ENCODE measurements at places on chromosomes 5 and 9.

DNA sequence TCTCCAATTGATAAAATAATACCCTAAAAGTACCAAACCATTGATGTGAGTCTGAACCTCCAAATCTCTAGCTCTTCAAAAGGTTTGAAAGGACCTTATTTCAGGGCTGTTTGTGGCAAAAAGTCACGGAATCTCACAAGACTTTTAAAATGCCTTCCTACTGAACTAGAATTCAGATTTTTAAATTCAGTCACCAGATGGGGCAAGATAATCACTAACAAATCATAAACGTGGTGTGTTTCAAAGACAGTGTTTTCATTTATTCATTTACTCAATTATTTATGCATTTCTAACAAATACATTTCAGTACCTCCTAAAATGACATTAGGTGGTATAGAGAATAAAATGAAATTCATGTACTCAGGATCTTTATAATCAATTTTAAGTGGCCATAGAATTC is 68.2 kb upstream of the SMC2 start:
- no peak for DNase-seq

- DNase-seq = no peak
These were observed 92.9 kb downstream of the ANGPTL2 start for GRCh38 chr9:127029548-127029947.

DNA sequence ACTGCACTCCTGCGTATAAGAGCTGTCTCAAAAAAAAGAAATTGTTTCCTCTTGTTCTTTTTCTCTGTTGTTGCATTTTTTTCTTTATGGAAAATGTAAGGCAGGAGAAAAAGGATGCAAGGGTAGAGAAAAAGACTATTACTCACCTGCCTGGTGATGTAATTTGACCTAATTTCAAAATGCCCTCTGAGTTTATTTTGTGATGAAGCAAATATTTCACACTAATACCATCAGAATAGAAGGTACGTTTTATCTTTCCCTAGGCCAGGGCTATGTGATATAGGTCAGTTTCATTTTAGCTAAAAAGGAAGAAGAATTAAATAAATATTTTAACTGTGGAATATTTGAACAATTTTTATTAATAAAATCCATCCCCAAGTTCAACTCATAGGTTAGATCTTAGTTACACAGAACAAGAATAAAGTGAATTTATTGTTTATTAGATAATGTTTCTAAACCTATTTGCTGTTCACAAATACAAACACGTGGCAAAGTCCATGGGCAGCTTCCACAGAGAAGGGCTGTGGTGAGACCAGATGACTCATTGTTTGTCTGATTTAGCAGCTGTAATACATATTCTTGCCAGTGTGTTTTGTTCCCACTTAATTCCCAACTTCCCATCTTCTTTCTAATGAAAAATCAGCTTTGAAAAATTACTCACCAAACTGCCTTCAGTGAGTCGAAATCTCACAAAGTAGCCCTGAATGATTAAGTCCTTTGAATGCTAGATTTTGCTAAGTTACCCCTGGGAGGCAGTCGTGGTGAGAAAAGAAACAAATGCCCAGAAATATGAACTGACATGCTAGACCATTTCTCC is 52.8 kb upstream of the CCDC112 start:
- peak; percentile 77 for DNase-seq

DNA sequence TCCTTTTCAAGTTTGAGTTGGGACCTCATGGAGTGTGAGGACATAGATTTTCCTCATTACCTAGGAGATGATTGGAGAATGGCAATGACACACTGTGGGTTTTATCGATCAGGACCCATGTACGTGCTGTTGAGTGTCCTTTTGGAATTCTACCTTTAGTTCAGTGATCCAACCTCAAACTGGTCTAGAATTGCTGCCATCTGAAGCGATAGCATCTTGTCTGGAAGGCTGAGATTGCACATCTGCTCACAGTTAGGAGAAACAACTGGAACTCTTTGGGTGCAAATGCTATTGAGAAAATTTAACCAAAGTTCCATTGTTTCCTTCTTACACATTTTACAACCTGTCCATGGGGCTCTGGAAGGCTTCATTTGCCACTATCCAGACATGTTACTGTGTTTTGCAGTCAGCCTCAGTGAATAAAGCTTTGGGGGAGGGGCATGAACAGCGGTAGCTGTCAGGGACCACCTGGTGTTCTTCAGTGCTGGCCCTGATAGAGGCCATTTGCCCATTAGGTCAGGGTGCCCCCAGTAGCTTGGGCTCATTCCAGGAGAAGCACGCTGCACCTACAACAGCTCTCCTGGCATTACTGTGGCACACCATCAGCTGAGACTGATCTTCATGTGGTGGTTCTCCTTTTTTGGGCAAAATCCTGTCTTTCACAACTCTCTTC is 123.1 kb downstream of the PDE8B start:
- DNase-seq = no peak

- DNase-seq = no peak
These were observed 960 bp upstream of the CTNND2 start for GRCh38 chr5:11905206-11905605.

GRCh38 chr5:146052780-146053179 is 52.6 kb downstream of the PLAC8L1 start:
- DNase-seq = no peak

GRCh38 chr9:100217536-100217935 is 118.5 kb downstream of the INVS start:
- DNase-seq = no peak

GRCh38 chr9:20524776-20525175 is 97.5 kb downstream of the MLLT3 start:
- no peak for DNase-seq

GRCh38 chr9:107569174-107569573 is 79.6 kb upstream of the KLF4 start:
- DNase-seq = no peak

GRCh38 chr5:68424799-68425537 is 209.4 kb downstream of the PIK3R1 start:
- no peak for DNase-seq

GRCh38 chr9:83403527-83404238 is 134.5 kb downstream of the FRMD3 start:
- DNase-seq = no peak

DNA sequence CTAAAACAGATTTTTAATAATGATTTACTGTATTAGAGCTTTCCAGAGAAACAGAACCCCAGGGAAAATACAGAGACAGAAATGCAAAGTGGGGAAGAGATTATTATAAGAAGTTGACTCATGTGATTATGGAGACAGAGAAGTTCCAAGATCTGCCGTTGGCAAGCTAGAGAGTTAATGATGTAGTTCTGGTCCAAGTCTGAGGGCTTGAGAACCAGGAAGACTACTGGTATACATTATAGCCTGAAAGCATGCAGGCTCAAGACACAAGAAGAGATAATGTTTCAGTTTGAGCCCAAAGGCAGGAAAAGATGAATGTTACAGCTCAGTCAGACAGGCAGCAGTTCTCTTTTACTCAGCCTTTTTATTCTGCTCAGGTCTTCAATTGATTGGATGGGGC is 98.8 kb upstream of the NFIL3 start:
- no peak for DNase-seq

DNA sequence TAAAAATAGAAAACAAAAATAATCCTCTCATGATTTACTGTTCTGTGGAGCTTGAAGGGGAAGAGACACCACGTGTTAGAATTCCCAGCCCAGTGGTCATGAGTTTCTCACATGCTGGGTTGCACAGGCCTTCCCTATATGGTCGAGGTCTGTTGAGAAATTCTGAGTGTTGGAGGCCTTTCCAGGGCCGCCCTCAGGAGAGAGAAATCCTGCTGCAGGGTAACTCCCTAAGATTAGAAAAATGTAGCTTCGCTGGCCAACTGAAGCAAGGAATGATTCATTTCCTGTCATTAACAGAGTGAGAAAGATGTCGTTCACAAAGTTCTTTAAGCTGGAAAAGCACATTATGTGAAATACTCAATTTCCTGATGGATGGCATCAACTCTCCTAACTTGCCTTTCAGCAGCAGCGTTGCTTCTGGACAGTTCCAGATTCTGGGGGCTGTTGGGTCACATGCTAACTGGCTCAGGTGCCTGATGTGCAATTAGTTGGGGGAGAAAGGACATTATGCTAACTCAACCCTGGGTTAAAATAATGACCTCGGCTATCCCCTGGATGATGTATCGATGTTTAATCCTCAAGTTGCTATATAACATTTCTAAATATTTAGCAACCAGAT is 104.8 kb upstream of the CD180 start:
- peak; percentile 78 for DNase-seq

GRCh38 chr5:139742173-139742903 is 53.3 kb upstream of the PSD2 start:
- DNase-seq = no peak

DNA sequence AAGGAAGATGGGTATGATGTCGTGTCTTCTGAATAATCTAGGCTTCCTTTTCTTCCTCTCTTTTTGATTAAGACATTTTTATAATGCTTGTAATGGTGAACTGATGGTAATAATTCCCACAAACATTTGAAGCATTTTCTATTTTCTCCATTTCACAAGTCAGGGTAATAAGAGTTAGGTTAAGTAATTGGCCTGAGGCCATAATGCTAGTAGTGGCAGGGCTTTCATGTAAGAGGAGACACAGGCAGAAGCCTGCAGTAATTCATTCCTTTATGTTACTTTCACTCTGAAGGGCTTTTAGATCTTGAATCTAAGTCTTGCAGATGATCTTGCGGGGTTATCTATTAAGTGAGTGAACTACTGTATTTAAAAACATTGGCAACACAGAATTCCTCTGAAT is 374.9 kb downstream of the MAT2B start:
- DNase-seq = no peak

- DNase-seq = peak; percentile 72
These were observed 64.2 kb downstream of the FGF18 start for GRCh38 chr5:171483551-171484135.

DNA sequence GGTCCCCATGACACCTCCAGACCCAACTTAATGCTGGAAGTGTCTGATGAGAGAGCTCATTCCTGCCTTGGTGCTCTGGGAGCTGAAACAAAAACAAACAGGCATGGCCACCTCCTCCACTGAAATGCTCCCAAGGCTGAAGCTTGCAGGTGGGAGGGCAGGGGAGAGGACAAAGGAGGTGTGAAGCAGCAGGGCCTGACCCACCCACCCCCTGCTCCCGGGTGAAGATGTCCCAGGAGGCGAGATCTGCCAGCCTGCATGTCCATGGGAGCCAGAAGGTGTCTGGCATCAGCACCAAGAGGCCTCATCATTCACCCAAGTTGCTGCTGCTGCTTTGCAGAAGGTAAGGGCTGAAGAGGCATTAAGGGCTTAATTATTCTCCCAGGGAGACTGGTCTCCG is 4.2 kb upstream of the CCIN start:
- DNase-seq = no peak

DNA sequence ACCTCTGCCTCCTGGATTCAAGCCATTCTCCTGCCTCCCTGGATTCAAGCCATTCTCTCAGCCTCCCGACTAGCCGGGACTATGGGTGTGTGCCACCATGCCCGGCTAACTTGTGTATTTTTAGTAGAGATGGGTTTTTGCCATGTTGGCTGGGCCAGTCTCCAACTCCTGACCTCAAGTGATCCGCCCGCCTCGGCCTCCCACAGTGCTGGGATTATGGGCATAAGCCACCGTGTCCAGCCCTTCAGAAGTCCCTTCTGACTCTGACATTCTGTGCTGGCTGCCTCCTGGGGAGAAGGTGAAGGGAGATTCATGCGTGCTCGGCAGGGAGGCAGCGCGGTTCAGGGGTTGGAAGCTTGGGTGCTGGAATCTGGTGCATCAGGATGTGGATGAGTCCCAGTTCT is 28.8 kb downstream of the PRRX2 start:
- no peak for DNase-seq

- no peak for DNase-seq
These were observed 21.3 kb downstream of the PCA3 start for GRCh38 chr9:76785501-76785900.

DNA sequence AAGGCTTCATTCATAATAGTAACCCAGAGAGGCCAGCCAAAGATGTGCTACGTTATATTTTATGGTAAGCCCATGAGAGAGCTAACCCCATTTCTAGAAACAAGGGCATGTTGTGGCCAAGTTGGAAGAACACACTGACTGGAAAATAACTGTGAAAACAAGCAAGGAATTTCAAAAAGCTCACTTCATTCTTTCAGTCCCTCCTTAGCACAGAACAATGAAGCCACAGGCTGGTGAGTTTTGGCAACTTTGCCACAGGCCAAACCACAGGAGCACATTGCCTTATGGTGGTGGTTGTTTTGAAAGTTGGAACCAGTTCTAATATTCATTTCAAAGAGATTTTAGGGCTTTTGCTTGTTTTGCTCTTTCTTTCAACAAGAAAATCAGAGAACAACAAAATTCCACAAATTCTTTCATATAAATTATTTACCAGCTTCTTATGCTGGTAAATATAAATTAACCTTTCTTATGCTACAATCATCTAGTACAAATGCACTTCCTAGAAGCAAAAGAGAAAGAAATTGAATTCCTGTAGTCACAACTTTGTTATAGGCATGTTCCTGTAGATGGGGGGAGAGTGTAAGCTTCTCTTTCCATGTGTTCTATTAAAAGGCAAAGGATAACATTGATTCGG is 225.4 kb upstream of the RFX3 start:
- no peak for DNase-seq

DNA sequence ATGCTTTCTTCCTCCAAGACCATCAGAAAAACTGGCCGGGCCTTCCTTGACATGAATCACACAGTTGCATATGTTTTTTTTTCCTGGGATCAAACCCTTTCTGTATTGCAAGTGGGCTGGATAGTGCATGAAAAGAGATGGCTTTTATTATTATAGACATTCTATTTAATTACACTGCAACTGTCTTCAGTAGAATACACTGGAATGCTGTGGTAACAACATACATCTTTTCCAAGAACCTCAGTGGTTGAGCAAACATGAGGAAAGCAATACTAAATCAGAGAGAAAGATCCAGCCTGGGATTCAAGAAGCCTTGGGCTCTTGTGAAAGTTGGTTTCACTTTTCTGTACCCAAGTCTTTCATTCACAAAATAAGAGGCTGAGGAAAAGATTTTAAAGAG is 193.0 kb downstream of the DMAC1 start:
- DNase-seq = no peak

DNA sequence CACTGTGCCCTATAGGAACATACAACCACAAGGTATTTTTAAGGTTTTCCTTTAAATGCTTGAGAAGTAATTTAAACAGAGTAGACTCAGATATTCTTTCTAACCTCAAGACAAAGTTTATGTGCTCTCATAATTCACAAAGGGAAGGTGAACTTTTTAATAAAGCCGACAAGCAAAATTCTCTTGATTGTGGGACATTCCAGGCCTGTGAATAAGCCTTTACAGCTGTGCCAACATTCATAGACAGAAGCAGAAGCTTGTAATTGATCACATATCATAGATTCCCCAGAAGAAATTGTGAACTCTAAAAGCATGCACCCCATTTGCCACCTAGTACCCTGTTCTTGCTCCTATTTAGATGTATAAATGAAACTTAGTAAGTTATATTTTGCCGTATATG is 1107.8 kb upstream of the SEMA6A start:
- no peak for DNase-seq

GRCh38 chr5:105924366-105924765 is 1746.4 kb downstream of the EFNA5 start:
- DNase-seq = peak; percentile 37

DNA sequence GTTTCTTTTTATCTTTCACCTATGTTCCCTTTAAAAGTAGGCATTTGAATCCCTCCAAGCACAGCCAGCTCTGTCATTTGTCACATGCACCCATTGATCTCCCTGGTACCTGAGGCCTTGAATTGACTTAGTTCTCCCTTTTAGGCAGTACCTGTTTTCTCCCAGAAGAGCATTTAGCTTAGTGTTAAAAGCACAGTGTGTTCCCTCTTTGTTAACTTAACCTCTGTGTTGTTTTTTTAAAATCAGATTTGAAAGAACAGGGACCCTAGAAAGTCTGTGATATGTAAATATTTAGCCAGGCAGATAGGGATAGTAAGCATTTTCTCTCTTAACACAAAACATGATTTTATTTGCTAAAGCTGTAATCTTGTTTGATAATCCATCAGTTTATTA is 113.8 kb upstream of the SPATA31D4 start:
- DNase-seq = no peak
